ENCODE measurements at places on chromosomes 4 and X. TPM values are rescaled to one million over a fixed set of nuclear protein-coding genes. Genes with fewer than 3 reads are reported as not detected.

Gene PDLIM3
- 58.1 TPM for total RNA-seq

Gene EXOC1L
- not detected for total RNA-seq

Gene DCAF4L1
- total RNA-seq: 0.08 TPM

Gene TMEM156
- not detected for total RNA-seq

Gene SCML1
- 10.7 TPM for total RNA-seq

Gene LDB2
- total RNA-seq: 16.0 TPM

Gene AFM
- not detected for total RNA-seq

DNA sequence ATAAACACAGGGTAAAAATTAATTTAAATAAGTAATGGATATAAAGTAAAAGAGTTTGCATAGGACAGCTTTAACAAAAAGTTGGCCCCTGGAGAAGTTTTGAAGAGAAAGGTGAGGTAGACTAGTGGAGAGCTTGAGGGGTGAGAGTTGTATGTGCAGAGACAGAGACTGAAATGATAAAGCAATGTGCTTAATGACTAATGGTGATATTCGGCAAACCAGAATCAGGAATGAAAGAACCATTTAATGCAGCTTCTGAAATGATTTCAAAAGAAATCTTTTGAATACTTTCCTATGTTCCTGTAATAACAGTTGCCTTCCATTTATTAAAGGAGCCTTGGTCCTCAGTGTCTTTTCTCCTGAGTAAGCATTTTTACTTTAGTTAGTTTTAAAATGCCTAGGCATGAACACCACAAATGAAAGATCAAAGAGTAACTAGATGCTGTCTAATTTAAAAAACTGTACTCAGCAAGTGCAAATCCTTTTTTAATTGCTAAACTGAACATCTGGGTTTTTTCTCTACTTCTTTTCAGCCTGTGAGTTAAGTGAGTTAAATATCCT lies 28.5 kb downstream of the CAMK2D start:
- H3K36me3 ChIP-seq: no peaks in the 10 kb centered on the region
- H3K27me3 ChIP-seq: no peaks in the 10 kb centered on the region
- no peak for DNase-seq

GRCh38 chr4:141246683-141247429 lies 26.2 kb downstream of the ZNF330 start:
- H3K4me3 ChIP-seq: no peak overlapping the region
- no peaks in the 10 kb centered on the region for H3K27me3 ChIP-seq
- no peak for DNase-seq

DNA sequence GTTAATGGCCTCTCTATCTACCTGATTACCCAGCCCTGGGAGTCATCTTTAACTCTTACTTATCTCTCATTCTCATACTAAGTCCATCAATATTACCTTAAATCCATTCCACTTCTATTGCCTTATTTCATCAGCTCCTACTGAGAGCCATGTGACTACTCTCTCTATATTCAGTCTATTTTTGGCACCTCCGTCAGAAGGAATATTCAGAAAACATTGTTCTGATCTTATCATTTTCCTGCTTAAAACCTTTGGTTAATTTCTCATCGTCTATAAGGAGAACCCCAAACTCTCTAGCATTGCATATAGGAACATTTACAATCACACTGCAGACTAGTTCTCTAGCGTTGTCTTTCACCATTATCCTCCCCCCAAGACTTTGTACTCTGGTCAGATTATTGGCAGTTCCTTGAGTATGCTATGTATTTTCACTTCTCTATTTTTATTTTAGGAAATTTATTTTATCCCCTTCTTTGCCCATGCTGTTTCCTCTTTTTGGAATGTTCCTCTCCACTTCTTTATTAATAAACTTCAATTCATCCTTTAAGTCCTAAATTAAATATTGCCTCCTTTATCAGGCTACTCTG lies 13.7 kb upstream of the AMMECR1 start:
- no peak for DNase-seq
- H3K27me3 ChIP-seq: no peaks in the 10 kb centered on the region
- H3K4me1 ChIP-seq: no peaks in the 10 kb centered on the region
- no peak overlapping the region for H3K27ac ChIP-seq
- H3K4me3 ChIP-seq: no peak overlapping the region

DNA sequence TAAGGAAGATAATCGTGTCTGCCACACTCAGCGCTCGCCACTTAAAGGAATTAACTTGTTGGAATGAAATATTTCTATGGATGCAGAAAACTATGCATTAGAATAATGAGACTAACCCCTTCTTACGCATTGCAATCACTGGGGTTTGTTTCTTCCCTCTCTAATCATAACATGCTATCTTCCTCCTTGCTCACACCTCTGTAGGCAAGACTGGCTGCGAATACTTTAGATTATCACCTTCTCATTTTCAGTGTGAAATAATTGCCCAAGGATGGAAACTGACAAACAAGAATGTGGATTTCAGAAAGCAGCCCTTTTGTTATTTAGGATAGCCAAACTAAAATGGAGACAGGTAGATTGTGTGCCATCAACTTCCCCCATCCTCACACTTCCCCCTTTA lies 349.4 kb downstream of the MID1IP1 start:
- no peak overlapping the region for H3K27ac ChIP-seq
- no peak overlapping the region for H3K4me3 ChIP-seq
- H3K4me1 ChIP-seq: no peaks in the 10 kb centered on the region
- DNase-seq: no peak
- no peaks in the 10 kb centered on the region for H3K27me3 ChIP-seq
- H3K36me3 ChIP-seq: no peaks in the 10 kb centered on the region

DNA sequence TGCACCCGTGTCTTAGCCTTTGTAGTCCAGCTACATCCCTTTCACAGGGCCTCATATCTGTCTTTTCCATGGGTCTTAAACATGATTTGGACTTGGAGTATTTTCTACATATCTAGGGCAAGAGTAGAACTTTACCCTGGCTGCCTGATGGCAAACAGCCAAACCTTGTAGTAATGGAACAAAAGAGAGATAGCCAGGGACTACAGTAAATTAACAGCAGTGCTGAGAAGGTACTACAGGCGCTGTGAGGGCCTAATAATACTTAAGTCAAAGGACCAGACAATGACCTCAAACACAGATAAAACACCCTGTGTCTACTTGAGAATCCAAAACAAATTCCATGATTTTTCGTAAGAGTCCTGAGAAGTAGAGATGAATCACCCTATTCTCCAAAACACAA lies 111.0 kb upstream of the WDR17 start:
- no peaks in the 10 kb centered on the region for H3K27me3 ChIP-seq
- H3K4me1 ChIP-seq: no peaks in the 10 kb centered on the region
- H3K36me3 ChIP-seq: no peaks in the 10 kb centered on the region
- no peak overlapping the region for H3K27ac ChIP-seq

DNA sequence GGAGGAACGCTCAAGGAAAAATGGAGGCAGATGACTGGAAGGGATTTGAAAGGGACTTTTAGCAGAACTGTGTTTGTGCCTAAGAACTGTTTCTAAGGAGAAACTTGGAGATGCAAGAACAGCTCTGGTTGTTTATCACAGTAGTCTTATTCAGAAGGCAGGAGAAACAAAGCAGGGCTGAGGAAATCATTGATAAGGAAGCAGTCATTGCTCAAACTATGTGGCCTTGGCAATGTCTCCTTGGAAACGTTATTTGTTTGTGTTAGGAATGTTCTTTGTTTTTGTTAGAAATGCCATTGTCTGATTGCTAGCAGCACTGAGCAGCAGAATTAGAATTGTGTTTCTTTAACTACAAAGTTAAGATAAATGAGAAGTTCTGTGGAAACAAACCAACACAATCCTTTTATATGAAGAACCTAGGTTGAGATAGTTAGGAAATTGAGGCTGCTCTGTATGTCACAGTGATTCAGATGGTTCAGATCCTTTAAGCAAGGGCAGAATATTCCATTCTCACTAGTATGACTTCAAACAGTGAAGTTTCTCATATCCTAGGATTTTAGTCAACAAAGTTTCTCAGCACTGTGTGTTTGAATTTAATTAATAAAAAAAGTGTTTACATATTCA lies 1191.3 kb upstream of the IGFBP7 start:
- no peaks in the 10 kb centered on the region for H3K27me3 ChIP-seq
- DNase-seq: no peak
- H3K36me3 ChIP-seq: no peaks in the 10 kb centered on the region
- H3K4me3 ChIP-seq: no peak overlapping the region

DNA sequence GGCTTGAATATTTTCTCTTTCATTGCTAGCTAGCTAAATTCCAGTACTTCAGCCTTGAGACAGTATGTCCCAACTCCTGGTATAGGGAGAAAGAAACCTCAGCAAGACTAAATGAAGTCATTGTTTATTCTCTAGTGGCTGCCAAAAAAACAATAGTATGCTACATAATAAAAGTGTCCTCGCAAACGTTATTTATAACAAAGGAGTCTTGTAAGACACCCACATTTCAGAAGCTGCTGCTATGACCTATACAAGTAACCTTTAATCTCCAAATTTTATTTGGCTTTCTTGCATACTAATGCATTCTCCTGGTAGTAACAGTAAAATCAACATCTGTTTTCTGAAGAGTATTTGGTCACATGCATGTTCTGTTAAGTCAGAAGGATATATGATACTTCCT lies 28.8 kb downstream of the NEK1 start:
- no peaks in the 10 kb centered on the region for H3K27me3 ChIP-seq
- H3K27ac ChIP-seq: no peak overlapping the region
- peaks cover 5% of the 10 kb centered on the region for H3K36me3 ChIP-seq
- no peaks in the 10 kb centered on the region for H3K4me1 ChIP-seq

GRCh38 chr4:32148111-32148666 lies 1428.0 kb downstream of the PCDH7 start:
- no peak overlapping the region for H3K27ac ChIP-seq
- DNase-seq: no peak
- H3K4me3 ChIP-seq: no peak overlapping the region
- no peaks in the 10 kb centered on the region for H3K36me3 ChIP-seq

GRCh38 chr4:145093638-145094037 lies 4.4 kb downstream of the ANAPC10 start:
- no peaks in the 10 kb centered on the region for H3K36me3 ChIP-seq
- no peak overlapping the region for H3K27ac ChIP-seq
- H3K4me3 ChIP-seq: no peak overlapping the region
- peaks cover 24% of the 10 kb centered on the region for H3K4me1 ChIP-seq
- no peak for DNase-seq

GRCh38 chrX:124737771-124738170 lies 391.4 kb downstream of the SH2D1A start:
- H3K27ac ChIP-seq: no peak overlapping the region
- H3K36me3 ChIP-seq: no peaks in the 10 kb centered on the region
- no peaks in the 10 kb centered on the region for H3K27me3 ChIP-seq
- H3K4me1 ChIP-seq: no peaks in the 10 kb centered on the region

- H3K4me1 ChIP-seq: peaks cover 24% of the 10 kb centered on the region
- peak overlapping the region; percentile 15 for H3K27ac ChIP-seq
- no peaks in the 10 kb centered on the region for H3K27me3 ChIP-seq
- H3K4me3 ChIP-seq: no peak overlapping the region
- no peak for DNase-seq
These were observed 66.9 kb downstream of the PTPN13 start for GRCh38 chr4:86661006-86661405.

- H3K36me3 ChIP-seq: no peaks in the 10 kb centered on the region
- peaks cover 34% of the 10 kb centered on the region for H3K4me1 ChIP-seq
- H3K4me3 ChIP-seq: peak overlapping the region; percentile 50
- DNase-seq: no peak
- peaks cover 60% of the 10 kb centered on the region for H3K27me3 ChIP-seq
These were observed 1.2 kb downstream of the TLL1 start for GRCh38 chr4:165874072-165874790.

GRCh38 chr4:73692254-73692653 lies 48.1 kb upstream of the CXCL8 start:
- H3K27me3 ChIP-seq: no peaks in the 10 kb centered on the region
- H3K27ac ChIP-seq: no peak overlapping the region
- no peaks in the 10 kb centered on the region for H3K4me1 ChIP-seq

- H3K36me3 ChIP-seq: no peaks in the 10 kb centered on the region
- no peaks in the 10 kb centered on the region for H3K27me3 ChIP-seq
- DNase-seq: no peak
- no peak overlapping the region for H3K4me3 ChIP-seq
- H3K4me1 ChIP-seq: no peaks in the 10 kb centered on the region
These were observed 10.9 kb downstream of the ASB5 start for GRCh38 chr4:176258135-176258534.

DNA sequence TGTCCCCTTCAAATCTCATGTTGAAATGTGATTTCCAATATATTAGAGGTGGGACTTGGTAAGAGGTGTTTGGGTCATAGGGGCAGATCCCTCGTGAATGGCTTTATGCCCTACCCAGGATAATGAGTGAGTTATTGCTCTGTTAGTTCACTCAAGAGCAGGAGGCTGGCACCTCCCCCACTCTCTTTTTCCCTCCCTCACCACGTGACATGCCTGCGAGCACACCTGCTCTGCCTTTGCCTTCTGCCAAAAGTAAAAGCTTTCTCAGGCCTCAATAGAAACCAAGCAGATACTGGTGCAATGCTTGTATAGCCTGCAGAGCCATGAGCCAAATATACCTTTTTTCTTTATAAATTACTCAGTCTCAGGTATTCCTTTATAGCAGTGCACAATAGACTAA lies 286.3 kb upstream of the UGT8 start:
- no peak overlapping the region for H3K27ac ChIP-seq
- DNase-seq: no peak
- H3K4me3 ChIP-seq: no peak overlapping the region
- H3K4me1 ChIP-seq: no peaks in the 10 kb centered on the region
- no peaks in the 10 kb centered on the region for H3K36me3 ChIP-seq
- no peaks in the 10 kb centered on the region for H3K27me3 ChIP-seq
